HFFc6 (cell line): ENCODE measurements at places on chromosomes 11 and 22. TPM values are rescaled to one million over a fixed set of nuclear protein-coding genes. Genes with fewer than 3 reads are reported as not detected.

Gene TBX10
- total RNA-seq = not detected in 3 replicates

Gene MMP3
- 39.9 to 110 TPM (median 63.5 TPM) in 3 replicates for total RNA-seq

Gene MYEOV
- total RNA-seq = 53.6 to 82.9 TPM (median 59.1 TPM) in 3 replicates

DNA sequence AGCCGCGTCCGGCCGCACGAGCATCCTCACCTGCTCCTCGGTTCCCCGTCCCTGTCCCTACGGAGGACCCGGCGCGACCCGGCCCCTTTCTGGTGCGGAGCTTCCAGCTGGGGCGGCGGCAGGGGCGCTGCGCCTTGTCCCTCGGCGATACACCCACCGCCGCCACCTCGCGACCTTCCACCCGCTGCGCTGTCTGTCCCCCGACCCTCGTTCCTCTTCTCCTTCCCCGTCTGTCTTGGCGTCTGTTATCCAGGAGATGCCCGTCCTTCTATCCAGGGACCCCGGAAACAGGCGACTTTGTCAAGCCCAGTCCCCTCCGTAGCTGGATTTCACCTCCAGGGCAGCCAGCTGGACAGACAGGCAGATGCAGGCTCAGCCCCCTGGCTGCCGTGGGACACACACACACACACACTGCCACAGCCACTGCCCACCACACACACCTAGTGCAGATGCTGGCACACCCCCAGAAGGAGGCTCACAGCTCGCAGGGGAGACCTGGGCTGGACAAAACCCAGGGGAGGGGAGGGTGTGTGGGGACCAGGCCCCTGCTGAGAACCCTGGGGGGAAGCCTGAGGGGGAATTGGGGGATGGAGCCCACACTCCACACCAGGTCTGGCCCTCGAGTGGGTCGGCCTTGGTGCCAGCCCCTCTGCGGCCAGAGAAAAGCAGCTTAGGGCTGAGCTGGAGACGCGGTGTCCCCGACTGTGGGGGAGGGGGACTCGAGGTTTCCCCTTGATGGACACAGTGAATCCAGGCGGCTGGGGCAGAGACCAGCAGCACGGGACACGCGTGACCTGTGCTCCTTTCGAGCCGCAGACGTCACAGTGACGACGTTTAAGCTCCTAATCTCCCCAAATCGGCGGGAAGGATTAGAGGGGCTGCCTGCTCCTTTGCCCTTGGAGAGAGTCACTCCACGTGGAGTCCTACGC lies 788 bp downstream of the DRD4 start:
- no peak for DNase-seq

DNA sequence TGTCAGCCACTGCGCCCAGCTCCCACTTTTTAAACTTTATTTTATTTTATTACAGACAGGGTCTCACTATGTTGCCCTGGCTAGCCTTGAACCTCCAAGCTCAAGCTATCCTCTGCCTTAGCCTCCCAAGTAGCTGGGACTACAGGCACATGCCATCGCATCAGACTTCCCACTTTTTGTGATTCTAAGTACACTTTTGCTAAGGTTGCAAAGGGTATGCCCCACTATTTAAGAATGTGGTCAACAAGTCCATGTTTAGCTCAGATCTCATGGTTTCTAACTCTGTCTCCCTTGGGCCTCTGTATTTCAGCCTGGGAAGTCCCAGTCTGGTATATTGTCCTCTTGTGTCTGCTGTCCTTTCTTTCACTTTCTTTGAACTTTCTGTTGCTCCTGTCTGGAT lies 35.3 kb downstream of the EXPH5 start:
- DNase-seq = no peak
